ENCODE measurements at places on chromosomes 12 and 14.

DNA sequence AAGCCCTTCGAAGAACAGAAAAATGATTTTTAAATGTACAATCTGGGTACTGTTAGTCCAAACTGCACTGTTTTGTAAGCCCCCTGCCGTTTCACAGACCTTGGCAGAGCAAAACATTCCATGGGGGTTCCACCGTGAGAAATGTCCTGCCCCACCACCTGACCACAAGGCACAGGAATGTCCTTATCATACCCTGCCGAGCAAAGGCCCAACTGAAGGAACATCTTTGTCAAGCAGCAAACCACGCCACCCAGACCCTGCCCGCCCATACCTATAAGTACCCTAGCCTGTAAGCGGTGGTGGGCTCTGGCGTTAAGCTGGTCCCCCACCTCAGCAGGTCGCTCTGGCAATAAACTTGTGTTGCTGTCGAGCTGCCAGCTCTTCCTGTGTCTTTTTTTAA is 181.6 kb upstream of the PZP start:
- no peak for DNase-seq

DNA sequence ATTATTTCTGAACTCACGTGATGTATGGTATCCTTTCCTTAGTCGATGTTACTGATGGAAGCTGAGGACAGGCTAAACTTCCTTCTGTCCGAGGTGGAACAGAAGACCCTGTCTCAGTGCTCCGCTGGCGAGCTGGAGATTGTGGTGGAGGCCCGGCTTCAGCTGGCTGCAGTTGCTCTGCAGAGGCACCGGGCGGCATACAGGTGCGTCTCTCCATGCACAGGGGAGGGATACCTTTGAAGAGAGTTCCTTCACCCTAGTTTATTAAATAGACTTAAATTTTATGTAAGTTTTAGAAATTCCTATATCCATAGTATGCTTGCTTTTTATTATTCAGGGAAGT is 186.7 kb upstream of the NEDD1 start:
- DNase-seq: no peak

GRCh38 chr14:53064475-53064874 is 88.6 kb downstream of the DDHD1 start:
- no peak for DNase-seq

- no peak for DNase-seq
These were observed 170.3 kb downstream of the TTC7B start for GRCh38 chr14:90645842-90646443.

DNA sequence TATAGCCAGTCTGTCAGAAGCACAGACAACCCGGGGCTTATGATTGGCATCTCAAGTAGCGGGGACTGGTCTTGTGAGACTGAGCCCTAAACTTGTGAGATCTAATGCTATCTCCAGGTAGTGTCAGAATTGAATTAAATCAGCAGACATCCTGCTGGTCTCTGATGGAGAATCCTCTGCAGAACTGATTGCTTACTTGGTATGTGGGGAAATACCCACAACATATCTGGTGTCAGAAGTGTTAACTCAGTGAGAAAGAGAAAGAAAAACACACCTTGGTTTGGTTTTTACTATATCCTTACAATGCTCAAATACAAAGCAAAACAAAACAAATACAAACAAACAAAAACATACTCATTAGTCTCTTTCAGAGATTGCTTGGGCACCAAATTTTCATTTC is 10.0 kb downstream of the SEL1L start:
- DNase-seq: no peak

- no peak for DNase-seq
These were observed 72.6 kb upstream of the CAPRIN2 start for GRCh38 chr12:30827101-30828066.

GRCh38 chr12:12181511-12181910 is 85.3 kb downstream of the LRP6 start:
- DNase-seq: no peak

All from glomerular endothelial cell (primary cell).